Activated CD4-positive, alpha-beta T cell treated with anti-CD3 and anti-CD28 coated beads, Interleukin-2, amount 50 U/mL, for 24 hours (primary cell): ENCODE measurements at places on chromosomes 6 and 20.

- DNase-seq = no peak
Observed at GRCh38 chr20:19427480-19427879, 215.0 kb downstream of the SLC24A3 start.

- DNase-seq = no peak
Observed at GRCh38 chr6:28351087-28351486, 1.3 kb downstream of the ZKSCAN3 start.

DNA sequence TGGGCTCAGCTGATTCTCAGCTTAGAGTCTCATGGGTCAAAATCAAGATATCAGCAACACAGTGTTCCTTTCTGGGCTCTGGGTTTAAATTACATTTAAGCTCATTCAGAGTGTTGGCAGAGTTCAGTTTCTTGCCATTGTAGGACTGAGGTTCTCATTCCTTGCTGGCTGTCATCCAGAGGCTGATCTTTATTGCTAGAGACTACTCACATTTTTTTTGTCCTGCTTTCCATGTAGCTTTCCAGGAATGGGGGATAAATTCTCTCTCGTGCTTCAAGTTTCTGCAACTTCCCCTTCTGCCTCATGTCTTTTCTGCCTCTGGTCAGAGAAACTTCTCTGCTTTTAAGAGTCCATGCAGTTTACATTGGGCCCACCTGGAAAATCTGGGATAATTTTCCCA, 86.9 kb downstream of the RFX6 start:
- no peak for DNase-seq

DNA sequence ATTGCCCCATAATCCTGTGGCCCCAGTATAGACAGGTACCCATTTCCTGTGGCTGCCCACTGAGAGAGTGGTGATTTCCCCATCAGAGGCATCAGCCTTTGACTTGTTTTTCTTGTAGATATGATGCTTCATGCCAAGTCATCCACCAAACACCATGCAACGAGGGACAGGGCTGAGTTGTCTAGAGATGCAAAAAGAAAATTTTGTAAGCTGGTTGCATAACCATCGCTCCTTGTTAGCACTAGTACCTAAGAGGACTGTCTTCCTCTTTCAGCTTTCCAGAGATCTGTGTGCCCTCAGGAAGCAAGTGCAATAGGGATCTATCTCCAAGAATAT, 166.8 kb downstream of the BCAS1 start:
- DNase-seq = no peak

DNA sequence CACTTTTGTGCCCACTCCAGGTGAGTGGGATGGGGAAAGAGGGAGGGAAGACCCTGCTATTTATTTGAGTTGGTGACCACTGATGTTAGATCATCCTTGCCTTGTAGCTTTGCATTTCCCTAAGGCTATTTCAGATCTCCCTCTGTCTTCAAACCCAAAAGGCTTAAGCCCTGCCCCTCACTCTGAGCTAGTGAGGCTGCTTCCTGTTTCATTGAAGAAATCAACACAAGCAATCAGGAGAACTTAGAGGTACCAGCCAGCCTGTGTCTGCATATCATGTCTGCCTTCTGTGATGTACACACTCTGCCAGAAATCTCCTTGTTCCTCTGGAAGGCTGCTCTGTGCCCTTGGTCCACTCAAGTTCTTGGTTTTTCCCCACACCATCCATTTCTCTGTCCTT, 135.3 kb downstream of the ARID1B start:
- DNase-seq = no peak

DNA sequence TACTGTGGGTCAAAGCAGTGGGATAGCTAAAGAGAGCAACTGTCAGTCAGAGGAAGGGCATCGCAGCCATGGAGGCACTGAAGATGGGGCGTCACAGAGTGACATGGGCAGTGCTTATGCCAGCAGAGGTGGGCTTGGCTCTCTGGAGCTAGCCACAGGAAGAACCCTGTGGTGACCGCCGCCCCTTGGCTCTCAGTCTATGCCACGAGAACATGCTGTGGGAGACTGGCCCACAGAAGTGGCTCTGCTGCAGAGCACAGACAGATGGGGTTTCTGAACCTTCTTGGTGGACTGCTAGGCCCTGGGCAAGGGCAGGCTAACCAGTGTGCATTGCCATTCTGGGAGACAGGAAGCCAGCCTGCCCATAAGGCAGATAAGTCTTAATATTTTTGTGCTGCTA, 290.0 kb upstream of the SUPT3H start:
- DNase-seq = no peak

DNA sequence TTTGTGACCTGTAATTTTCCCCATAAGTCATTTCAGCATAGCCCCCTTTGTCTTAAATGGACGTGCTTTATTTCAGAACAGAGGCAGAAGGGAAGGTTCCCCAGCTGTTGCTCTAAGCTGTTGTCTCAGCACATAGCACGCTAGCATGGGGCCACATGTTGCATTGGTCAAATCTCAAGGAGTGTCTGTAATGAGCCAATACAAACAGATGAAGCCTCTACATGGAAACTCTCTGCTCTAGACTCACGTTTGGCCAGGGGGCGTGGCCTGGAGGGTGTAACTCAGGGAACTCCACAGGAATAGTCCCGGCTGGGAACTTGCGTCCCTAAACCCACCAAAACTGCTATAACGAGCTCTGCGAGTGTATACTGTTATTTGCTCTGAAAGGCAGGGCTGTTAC, 35.2 kb upstream of the SLC22A2 start:
- DNase-seq = no peak
